ENCODE measurements at places on chromosomes 1 and 21.
A peak's percentile ranks its signal among the peaks of the same experiment; 100 is the strongest.

DNA sequence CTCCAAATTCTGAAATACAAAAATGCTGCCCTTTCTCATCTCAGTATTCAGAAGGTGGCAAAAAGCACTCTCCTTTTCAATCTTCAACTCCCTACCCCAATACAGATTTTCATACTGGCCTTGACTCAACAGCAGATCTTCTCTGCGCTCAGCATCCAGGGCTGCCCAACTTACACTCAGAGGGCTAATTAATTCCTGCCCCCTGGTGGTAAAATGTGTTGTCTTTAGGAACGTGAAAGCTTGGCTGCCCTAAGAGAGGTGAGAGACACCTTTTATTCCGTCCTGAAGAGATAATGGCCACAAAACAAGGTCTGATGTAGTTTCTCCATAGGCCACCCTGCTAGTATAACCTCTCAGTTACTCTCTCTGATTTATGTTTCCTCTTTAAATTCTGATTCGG lies 25.0 kb downstream of the KRTAP24-1 start:
- DNase-seq: no peak

DNA sequence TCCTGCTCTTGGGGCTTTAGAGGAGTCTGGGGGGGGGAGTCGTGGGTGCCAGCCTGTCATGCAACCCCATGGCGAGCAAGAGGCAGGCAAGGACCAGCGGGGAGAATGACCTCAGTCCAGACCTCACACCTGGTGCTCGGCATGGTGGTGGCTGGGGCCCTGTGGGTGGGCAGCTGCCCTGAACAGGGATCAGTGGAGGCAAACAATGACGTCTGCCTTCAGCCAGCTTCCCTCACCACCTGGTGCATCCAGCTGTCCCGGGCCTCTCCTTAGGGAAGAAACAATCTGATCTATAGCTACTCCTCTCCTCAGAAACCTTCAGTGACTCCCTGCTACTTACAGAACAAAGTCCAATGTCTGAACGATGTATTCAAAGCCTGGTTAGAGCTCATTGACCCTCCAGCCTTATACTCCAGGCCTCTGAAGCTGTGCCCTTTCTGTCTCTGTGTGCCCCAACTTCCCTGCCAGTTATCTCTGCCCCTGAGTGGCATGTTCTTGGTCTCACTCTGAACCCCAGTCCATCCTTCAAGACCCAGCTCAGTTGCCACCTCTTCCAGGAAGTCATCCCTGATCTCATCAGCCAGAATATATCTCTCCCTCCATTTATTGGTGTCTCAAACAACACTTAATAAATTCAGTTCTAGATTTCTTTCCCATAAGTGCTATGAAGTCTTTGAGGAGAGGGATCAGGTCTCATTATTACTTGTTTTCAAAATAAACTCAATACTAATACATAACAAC lies 6.6 kb downstream of the PADI2 start:
- no peak for DNase-seq

GRCh38 chr1:245067257-245067656 lies 87.5 kb upstream of the KIF26B start:
- DNase-seq: no peak

GRCh38 chr1:67675800-67676199 lies 9.2 kb upstream of the GADD45A start:
- DNase-seq: no peak

GRCh38 chr1:42302034-42302433 lies 33.0 kb downstream of the FOXJ3 start:
- DNase-seq: no peak

DNA sequence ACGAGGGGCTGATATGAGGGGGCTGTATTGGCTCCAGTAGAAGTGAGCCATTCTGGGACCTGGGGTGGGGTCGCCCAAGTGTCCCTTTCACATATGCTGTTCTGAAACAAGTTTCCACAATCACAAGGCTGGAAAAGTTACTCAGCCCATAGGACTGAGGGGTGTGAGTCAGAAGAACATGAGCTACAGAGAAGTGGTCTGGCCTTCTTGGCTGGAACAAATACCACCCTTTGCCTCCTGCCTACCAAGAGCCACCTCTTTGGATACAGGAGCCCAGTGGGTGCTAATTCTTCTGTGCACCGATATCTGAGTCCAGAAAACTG lies 42.4 kb downstream of the MEF2D start:
- DNase-seq: no peak

DNA sequence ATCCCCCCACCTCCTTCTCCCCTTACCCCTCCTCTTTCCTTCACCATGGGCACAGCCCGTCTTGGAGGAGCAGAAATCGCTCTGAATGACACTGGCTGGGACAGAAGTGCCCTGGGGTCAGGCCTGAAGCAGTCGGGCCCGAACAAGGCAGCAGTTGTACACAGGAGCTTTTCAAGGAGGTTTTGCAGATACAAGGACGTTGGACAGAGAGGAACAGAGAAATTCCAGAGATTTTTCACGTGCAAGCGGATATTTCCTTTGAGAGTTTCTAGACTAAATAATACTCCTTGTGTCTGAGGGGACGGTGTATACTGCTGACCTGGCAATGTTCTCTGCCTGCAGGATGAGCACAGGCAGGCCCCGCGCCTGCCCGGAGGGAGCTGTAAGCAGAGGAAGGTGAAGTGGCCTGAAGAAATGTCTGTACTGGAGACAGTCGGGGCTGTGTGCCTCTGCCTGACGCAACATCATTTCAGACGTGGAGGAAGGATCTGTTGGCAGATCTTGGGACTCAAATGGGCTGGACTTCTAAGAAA lies 95.3 kb upstream of the SLC25A33 start:
- no peak for DNase-seq

DNA sequence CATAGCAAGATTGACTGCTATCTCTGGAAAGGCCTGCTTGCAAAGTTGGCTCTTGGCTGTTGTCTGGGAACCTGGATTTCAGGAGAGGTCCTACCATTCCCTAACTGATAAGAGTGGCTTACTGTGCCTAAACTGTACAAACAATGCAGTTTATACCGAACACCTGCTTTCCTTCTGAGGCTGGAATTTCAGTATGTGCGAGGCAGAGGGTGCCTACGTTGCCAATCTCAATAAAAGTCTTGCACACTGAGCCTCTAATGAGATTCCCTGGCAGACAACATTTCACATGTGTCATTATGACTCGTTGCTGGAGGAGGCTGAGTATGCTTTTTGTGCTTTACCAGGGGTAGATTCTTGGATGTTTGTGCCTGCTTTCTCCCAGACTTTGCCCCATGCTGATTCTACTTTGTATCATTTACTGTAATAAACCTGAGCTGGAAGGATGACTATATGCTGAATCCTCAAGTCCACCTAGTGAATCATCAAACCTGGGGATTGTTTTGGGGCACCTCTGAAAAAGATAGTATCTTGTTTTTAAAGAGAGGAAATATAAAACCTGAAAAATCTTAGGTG lies 58.9 kb upstream of the GNG4 start:
- DNase-seq: peak; percentile 11

GRCh38 chr1:45557422-45557944 lies 6.9 kb downstream of the AKR1A1 start:
- no peak for DNase-seq
